ENCODE measurements at places on chromosomes 13 and 19. TPM values are rescaled to one million over a fixed set of nuclear protein-coding genes. Genes with fewer than 3 reads are reported as not detected.

Gene ADM5
- 1.7 TPM for polyA plus RNA-seq

GRCh38 chr13:22648320-22648801 lies 532.4 kb upstream of the SGCG start:
- DNase-seq, result no peak

DNA sequence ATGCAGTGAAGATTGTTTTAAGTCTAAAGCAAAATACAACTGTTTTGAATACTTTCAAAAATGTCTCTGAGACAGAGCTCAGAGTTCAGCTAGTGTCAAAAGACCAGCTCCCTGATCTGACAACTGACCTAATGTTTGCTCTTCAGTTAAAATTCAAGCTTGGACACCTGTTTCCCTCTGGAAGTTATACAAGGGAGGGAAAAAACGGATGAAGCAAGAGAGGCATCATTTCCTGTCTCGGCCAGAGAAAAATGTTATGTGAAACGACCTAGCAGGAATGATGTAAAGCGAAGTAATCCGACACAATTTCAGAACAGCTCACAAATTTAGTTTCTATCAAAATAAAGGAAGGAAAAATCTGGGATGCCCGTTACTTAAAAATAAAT lies 59.4 kb downstream of the ZAR1L start:
- no peak for DNase-seq

Gene ZNF112
- 1.4 TPM for polyA plus RNA-seq

Gene APC2
- 69.7 TPM for polyA plus RNA-seq
